ENCODE measurements at places on chromosomes 3 and 15. TPM values are rescaled to one million over a fixed set of nuclear protein-coding genes. Genes with fewer than 3 reads are reported as not detected.

Gene TLR9
- total RNA-seq: 0.55 TPM

Gene SLCO2A1
- not detected for total RNA-seq

Gene PODXL2
- 2.7 TPM for total RNA-seq

Gene SLC15A2
- 2.2 TPM for total RNA-seq

Gene COL7A1
- 1.3 TPM for total RNA-seq

DNA sequence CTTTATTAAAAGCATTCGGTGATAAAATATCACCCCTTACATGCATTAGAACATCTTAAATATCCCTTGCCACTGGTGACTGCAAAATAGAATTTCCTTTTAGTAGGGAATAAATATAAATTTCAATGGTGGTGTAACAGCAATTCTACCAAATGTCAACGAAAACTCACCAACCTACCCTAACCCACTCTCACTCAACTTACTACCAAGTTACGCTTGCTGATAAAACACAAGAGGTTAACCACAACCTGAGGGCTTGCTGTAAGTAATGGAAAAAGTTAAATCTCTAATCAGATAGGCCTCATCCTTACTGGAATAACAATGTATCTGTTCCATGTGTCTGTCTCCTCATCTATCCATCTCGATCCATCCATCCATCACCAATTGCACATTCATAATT is 274.7 kb downstream of the FOXP1 start:
- no peak overlapping the region for H3K27ac ChIP-seq
- DNase-seq: no peak
- peaks cover 7% of the 10 kb centered on the region for H3K36me3 ChIP-seq
- H3K4me1 ChIP-seq: peaks cover 53% of the 10 kb centered on the region
- no peak overlapping the region for H3K4me3 ChIP-seq
- H3K27me3 ChIP-seq: peaks cover 2% of the 10 kb centered on the region

- H3K27ac ChIP-seq: no peak overlapping the region
- no peak overlapping the region for H3K4me3 ChIP-seq
- no peak for DNase-seq
- H3K36me3 ChIP-seq: no peaks in the 10 kb centered on the region
- no peaks in the 10 kb centered on the region for H3K27me3 ChIP-seq
Observed at GRCh38 chr3:73656241-73656890, 31.6 kb upstream of the PDZRN3 start.

GRCh38 chr15:37695719-37696118 is 238.7 kb upstream of the TMCO5A start:
- H3K27ac ChIP-seq: no peak overlapping the region
- H3K36me3 ChIP-seq: no peaks in the 10 kb centered on the region
- H3K4me3 ChIP-seq: no peak overlapping the region

DNA sequence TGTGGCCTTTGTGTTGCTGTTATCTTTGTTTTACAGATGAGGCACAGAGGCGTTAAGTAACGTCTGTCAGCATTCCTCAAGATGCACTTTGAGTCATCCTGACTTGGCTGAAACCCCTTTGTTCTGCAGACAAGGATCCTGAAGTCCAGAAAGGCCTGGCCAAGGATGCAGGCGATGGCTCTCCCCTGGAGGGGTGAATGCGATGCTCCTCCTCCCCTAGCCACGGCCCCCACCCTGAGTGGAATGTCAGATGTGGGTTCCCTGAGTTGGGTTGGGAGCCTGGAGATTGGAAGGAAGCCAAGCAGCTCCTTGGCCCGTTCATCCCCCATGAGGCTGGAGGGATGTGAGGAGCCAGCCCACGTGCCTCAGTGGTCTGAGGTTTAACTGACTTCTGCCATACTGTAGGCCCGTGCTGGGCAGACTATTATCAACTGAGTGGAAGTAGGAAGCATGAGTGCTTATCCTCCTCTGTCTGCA is 43.3 kb downstream of the POMGNT2 start:
- H3K4me3 ChIP-seq: no peak overlapping the region
- no peaks in the 10 kb centered on the region for H3K27me3 ChIP-seq
- no peaks in the 10 kb centered on the region for H3K36me3 ChIP-seq
- DNase-seq: no peak
- peaks cover 7% of the 10 kb centered on the region for H3K4me1 ChIP-seq
- no peak overlapping the region for H3K27ac ChIP-seq

DNA sequence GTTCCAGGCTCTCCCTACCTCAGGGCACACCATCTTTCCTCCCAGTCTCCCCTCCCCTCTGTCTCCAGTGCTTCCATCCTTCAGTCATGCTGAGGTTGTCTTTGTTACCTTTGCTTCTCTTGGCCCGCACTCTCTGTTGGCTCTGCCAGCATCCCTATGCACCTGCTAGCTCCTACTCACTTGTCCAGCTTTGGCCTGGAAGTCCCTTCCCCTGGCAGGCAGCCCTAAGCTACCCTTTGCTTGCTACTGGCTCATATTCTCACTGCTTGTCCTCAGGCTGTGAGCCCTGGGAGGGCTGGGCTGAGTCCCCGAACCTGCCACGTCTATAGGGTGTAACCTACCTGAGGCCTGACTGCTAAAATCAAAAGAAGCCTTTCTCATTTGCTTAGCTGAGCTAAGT is 122.7 kb downstream of the PGPEP1L start:
- H3K27ac ChIP-seq: no peak overlapping the region
- H3K4me3 ChIP-seq: no peak overlapping the region
- H3K4me1 ChIP-seq: peaks cover 8% of the 10 kb centered on the region
- no peaks in the 10 kb centered on the region for H3K36me3 ChIP-seq
- H3K27me3 ChIP-seq: no peaks in the 10 kb centered on the region
- no peak for DNase-seq

- no peaks in the 10 kb centered on the region for H3K36me3 ChIP-seq
- H3K27me3 ChIP-seq: peaks cover 3% of the 10 kb centered on the region
- H3K27ac ChIP-seq: no peak overlapping the region
- no peaks in the 10 kb centered on the region for H3K4me1 ChIP-seq
Observed at GRCh38 chr3:134610432-134611385, 40.1 kb downstream of the KY start.

- no peak overlapping the region for H3K4me3 ChIP-seq
- H3K27ac ChIP-seq: no peak overlapping the region
- peaks cover 7% of the 10 kb centered on the region for H3K27me3 ChIP-seq
- H3K4me1 ChIP-seq: no peaks in the 10 kb centered on the region
- no peaks in the 10 kb centered on the region for H3K36me3 ChIP-seq
Observed at GRCh38 chr15:83436513-83437158, 10.5 kb upstream of the SH3GL3 start.

DNA sequence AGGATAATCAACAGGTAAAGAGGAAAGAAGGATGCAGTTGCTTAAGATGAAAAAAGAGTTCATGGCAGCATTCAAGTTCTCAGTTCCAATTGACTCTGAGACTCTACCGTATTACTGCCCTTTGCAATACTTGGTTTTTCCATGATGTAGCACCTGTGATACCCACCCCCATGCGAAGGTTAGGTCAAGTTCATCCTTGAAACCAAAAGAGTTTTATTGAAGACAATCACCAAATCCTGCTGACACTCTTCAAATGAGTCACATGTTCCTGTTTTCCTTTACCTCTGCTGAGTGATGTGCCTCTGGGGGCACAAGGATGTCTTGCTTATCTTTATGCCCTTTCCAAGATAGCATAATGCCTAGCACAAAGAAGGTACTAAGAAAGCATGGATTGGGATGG is 111.3 kb upstream of the SLC7A14 start:
- peaks cover 2% of the 10 kb centered on the region for H3K27me3 ChIP-seq
- DNase-seq: no peak
- no peaks in the 10 kb centered on the region for H3K36me3 ChIP-seq
- no peak overlapping the region for H3K27ac ChIP-seq
- H3K4me3 ChIP-seq: no peak overlapping the region

All from activated CD4-positive, alpha-beta T cell treated with anti-CD3 and anti-CD28 coated beads, Interleukin-2, amount 10 ng/mL, durations not matched to agents 7 days and 5 days (primary cell).